BJ (cell line): ENCODE measurements at places on chromosomes 3 and 15. TPM values are rescaled to one million over a fixed set of nuclear protein-coding genes. Genes with fewer than 3 reads are reported as not detected.
A peak's percentile ranks its signal among the peaks of the same experiment; 100 is the strongest.

- DNase-seq = no peak
Observed at GRCh38 chr15:74324714-74325113, 42.7 kb downstream of the CYP11A1 start.

- DNase-seq = no peak
Observed at GRCh38 chr15:89088605-89089315, 504 bp downstream of the ABHD2 start.

DNA sequence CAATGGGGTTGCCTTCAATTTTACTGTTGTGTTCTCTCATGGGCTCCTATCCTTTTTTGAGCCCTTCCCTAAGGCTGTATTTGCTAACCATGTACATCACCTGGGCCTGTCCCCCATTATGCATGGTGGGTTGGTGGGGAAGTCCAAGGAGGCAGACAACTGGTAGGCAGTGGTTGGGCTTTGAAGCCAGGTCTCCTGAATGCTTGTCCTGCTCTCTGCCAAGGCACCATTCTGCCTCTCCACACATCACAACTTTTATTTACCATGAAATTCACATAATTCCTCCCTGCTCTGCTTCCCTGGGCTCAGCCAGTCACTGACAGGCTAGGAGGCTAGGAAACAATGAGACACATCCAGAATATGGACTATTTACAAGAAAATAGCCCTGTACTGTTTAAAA, 41.0 kb upstream of the COPB2 start:
- no peak for DNase-seq

DNA sequence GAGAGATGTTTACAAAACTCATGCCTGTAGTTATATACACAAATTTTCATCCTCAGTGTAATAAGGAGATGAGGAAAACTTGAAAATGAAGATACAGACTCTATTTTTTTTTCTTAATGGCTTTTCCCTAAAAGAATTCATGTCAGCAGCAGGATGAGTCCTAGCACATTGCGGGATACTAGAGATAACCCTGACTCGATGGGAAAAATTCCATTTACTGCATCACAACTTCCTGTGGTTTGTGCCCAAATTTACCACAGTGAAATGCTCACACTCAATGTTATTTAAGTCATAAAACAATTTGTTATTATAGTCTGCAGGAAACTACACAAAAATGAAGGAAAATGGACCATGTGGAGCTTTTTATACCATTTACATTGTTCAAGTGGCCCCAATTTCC, 581.9 kb upstream of the ZNF717 start:
- no peak for DNase-seq

The GOLGA8S gene
- 0.01 and 0.04 TPM in 2 replicates for polyA plus RNA-seq

DNA sequence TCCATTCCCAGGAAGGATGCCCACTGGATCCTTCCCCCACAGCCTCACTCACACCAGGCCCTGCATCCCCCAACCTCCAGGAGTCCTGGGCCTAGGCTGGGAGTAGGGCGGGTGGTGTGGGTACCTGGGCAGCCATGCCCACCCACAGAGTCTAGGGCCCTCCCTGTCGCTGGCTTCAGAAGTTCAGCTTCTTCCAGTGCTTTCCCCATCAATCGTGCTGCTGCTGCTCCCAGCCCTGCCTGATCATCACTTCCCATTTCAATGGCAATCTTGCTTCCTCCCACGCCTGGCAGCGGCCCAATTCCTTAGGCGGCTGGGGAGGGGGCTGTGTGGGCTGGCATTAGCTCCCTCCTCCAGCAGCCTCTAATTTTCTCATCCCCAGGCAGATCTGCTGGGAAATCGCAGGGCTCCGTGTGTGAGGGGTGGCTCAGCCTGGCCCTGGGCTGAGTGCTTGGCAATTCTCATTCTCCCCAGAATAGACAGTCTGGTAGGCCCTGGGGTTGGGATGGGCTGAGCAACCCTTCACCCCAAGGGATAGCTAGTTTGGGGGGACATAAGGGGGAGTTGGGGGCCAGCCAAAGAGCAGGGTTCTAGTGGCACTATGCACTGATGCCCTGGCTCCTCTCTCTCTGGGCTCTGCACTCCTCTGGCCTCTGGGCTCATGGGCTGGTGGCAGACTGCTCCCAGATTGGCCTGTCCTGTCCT, 66.4 kb downstream of the SCN5A start:
- no peak for DNase-seq

- DNase-seq = no peak
Observed at GRCh38 chr15:71685420-71685993, 124.8 kb upstream of the NR2E3 start.

DNA sequence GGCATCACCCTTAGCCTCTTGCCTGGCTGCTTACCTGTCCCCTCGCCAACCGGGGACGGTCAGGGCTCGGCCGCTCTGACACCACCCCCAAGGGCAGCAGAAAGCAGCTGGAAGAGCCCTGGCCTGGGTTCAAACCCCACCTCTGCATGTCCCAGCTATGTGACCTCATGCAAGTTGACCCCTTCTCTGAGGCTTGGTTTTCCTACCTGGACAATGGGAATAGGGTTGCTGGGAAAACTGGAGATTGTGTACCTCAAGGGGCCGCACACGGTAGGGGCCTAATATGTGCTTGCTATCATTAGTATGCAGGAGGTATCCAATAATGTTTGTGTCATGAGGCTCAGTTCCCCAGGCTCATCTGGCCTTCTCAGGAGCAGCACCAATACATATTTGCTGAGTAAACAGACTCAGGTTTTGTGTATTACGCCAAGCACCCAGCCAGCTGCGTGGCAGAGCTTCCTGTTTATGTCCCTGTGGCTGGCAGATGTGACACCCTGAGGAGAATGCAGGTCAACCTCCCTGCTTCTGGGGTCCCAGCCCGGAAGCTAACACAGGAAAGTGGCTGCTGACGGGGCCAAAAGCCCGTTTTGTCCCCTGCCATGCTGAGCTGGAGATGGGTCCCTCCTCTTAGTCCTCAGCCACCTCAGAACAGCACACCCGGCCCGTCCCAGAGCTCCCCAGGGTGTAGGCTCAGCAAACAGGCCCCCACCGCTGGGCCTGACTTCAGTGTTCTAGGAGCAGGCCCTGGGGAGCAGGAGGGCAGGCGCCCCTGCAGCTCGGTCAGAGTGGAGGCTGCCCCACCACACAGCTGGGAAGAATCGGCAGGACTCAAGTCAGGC, 29.7 kb downstream of the PLXND1 start:
- DNase-seq = no peak

- DNase-seq = no peak
Observed at GRCh38 chr15:92653366-92653765, 2.2 kb downstream of the FAM174B start.

- DNase-seq = no peak
Observed at GRCh38 chr3:71208211-71209095, 375.1 kb downstream of the FOXP1 start.

DNA sequence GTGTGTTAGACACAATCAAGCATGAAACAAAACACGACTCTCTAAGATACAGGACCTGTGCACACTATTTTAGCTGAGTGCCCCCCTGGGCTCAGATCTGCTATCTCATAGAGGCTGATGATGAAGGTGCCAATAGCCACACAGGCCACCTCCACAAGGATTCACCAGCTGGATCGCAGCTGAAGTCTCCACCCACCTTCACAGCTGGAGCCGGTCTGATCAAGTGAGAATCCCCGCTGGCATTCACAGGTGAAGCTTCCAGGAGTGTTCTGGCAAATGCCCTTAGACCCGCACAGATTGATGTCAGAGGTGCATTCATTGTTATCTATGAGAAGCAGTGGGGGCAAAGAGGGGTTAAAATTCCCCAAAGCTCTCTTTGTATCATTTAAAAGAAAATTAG, 90.1 kb downstream of the DUT start:
- DNase-seq = no peak

DNA sequence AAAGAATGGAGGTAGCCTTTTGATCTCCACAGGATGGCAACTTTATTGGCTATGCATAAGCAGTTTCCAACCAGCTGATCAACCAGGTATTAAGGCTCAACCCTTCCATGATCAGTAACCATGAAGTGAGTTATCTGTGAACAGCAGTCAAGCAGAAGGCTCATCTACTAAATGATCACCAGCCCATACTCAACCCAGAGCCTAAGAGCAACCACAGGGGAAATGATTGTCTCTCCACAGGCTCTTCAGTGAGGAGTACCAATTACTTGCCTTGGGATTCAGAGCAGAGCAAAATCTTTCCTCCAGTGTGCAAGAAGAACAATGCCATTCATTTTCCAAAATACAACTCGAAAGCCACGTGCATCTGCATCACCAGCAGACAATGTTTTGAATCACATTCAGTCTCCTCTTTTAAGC, 754.8 kb downstream of the ROBO1 start:
- no peak for DNase-seq

DNA sequence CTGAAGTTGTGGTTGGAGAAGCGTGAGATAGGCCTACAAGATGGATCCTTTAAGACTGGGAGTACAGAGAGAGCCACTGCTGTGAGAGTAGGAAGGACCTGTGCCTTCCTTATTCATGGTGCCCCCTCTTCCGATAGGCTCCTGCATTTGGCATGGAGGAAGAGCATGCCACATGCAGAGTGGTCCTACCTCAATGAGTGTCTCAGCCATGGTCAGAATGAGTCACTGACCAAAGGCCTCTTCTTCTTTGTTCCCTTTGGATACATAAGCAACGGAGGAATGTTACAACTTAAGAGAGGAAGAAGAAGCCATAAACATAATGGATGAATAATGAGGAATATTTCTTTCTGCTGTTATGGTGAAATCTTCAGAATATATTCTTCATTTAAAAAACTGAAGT, 681.2 kb upstream of the GRM7 start:
- no peak for DNase-seq

The MAP2K1 gene
- polyA plus RNA-seq = 19.0 and 21.8 TPM in 2 replicates

GRCh38 chr3:66615643-66616301, 115.0 kb upstream of the LRIG1 start:
- DNase-seq = no peak

DNA sequence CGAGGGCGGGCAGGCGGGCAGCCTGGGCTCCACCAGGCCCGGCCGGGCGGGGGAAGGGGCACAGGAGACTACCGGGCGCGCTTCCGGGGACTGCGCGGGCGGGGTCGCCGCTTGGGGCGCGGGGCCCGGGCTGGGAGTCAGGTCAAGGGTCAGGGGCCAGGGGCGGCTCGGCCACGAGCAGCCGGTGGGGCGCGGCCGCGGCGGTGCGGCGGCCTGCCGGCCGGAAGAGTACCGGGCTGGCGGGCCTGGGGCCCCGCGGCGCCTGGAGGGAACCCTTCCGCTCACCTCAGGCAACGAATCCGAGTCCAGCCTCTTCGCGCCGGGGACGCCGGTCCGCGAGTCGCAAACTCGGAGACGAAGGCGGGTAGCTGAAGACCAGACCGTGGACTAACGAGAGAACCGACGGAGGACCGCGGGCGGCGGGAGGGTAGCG, 225 bp downstream of the RHOA start:
- no peak for DNase-seq

DNA sequence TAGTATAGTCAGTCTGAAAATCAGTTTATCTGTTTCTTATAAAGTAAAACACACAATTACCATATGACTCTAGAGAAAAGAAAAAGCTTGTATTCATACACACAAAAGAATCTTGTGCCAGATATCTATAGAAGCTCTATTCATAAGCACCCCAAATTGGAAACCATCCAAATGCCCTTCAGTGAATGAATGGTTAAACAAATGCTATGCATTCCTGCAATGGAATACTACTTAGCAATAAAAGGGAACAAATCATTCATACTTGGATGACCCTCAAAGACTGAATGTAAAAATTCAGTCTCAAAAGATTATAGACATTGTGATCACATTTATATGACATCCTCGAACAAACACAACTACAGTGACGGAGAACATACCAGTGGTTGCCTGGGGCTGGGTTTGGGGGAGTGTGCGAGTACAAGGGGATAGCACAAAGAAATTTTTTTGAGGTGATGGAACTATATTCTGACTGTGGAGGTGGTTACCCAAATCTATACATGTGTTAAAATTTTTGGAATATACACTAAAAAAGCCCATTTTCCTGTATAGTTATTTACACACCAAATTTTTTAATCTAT, 680.6 kb downstream of the NTRK3 start:
- DNase-seq = no peak

The OR5K2 gene
- polyA plus RNA-seq = not detected in 2 replicates

GRCh38 chr15:92098869-92099268, 245.4 kb downstream of the SLCO3A1 start:
- DNase-seq = no peak

- no peak for DNase-seq
Observed at GRCh38 chr15:87764461-87765240, 491.9 kb downstream of the NTRK3 start.

- DNase-seq = peak; percentile 96
Observed at GRCh38 chr3:129888771-129889170, 4.7 kb downstream of the TMCC1 start.

DNA sequence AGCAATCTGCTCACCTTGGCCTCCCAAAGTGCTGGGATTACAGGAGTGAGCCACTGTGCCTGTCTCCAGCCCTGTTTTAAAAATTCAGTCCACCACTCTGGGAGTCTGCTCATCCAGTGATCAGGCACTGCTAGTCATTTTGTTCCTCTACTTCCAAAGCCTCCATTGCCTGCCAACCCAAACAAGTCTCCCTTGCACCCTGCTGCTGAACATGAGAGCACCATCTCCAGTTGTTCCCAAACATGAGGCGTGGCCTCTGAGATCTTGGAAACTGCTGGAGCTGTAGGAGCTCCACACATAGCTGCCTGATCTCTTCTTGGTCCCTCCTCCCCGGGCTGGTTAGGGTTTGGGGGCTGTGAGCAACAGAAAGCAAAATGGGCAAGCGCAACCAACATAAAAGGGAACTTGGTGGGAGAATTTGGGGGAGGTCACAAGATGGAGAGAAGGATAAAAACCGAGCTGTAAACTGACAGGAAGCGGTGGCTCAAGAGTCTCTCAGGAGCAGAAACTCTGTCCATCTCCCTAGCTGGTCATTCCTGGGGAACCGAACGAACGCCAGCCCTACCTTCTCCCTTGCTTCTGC, 49.6 kb upstream of the TLE3 start:
- no peak for DNase-seq

GRCh38 chr15:82647045-82647834, at the start of gene CPEB1:
Gene CPEB1 (minus strand): TSS chr15:82647363. CDS start chr15:82628459, 18,904 bp downstream.
- no peak for DNase-seq

DNA sequence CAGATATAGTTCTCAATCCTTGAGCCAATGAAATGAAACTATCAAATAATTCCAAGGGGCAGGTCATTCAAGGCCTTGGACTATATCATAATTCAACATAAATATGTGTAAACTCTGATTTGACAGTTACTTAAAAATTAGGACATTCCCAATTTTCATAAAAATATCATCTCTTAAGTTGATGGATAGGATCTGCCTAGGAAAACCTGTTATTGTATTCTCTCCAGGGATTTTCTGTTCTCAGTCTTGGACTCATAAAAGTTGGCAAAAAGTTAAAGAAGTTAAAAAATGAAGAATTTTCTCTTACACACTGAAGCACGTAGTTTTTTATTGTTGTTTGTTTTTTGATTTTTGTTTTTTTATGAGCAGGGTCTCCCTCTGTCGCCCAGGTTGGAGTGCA, 109.0 kb downstream of the TP63 start:
- no peak for DNase-seq

The CLDN18 gene
- polyA plus RNA-seq = not detected in 2 replicates

The ARMC8 gene
- 52.7 and 53.5 TPM in 2 replicates for polyA plus RNA-seq

The IFT57 gene
- polyA plus RNA-seq = 32.1 and 43.9 TPM in 2 replicates
